ENCODE measurements at places on chromosomes 16 and 17.

DNA sequence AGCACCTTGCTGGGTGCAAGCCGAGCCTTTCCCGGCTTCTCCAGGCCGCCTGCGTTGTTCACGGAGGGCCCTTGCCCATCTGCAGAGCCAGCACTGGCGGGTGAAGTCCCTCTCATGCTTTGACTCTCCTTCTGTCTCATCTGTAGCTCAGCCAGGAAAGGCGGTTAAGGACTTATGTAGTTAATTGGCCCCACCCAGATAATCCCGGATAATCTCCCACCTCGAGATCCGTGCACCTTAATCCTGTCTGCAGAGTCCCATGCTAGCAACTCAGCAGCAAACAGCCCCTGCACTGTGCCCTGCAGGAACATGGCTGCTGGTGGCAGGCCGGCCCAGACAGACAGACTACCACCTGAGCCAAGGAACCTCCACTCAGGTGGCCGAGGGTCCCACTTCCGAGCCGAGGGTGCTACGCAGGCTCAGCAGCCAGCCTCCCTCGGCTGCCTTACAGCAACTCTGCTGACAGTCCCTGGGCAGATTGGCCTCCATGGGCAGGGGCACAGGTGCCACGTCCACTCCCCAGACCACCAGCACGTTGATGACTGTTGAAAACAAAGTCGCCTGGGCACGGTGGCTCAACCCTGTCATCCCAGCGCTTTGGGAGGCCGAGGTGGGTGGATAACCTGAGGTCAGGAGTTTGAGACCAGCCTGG lies 16.9 kb downstream of the RAB40C start:
- no peak for DNase-seq

DNA sequence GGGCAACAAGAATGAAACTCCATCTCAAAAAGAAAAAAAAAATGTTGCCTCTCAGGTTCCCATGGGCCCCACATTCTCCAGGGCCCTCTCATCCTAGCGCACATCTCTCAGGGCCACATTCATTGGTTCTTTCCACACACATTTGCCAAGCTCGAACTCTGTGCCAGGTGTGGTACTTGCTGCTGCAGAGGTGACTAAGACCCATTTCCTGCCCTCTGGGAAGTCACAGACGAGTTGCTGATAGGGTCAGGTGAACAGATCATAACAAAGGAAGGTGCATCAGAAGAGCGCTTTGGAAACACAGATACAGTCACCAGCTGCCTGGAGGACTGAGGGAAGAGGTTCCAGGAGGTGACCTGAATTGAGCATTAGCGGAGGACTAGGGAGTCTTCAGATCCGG lies 1.0 kb downstream of the GSDMA start:
- DNase-seq = no peak

DNA sequence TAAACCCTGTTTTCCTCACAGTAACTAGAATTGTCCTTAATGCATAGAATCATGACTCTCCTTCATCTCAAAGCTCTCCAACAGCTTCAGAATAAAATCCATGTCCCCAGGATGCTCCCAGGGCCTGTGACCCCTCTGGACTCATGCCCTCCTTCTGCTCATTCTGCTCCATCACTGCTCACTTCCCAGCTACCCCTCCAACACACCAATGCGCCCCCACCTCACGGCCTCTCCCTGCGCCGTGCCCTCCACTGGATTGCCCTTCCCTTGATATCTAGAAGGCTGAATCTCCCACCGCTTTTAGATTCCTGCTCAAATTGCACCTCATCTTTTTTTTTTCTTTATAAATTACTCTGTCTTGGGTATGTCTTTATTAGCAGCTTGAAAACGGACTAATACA lies 12.6 kb upstream of the TMEM220 start:
- DNase-seq = no peak

- no peak for DNase-seq
Measured at GRCh38 chr16:85249418-85250146, 137.3 kb upstream of the CIBAR2 start.

DNA sequence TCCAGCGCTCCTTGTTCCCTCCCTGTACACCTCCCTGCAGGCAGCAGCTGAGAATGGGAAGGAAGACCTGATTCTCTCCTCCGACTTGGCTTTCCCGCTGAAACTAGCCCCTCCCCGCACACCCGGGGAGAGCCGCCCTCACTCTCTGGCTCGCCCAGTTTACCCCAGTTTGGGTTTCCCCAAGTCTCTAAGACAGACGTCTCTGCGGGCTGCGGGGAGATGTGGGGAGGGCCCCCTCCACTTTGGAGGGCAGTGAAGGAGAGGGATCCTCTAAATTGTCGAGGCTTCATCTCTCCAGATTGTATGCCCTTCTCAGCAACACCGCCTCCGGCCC lies 797 bp downstream of the GRB7 start:
- no peak for DNase-seq

DNA sequence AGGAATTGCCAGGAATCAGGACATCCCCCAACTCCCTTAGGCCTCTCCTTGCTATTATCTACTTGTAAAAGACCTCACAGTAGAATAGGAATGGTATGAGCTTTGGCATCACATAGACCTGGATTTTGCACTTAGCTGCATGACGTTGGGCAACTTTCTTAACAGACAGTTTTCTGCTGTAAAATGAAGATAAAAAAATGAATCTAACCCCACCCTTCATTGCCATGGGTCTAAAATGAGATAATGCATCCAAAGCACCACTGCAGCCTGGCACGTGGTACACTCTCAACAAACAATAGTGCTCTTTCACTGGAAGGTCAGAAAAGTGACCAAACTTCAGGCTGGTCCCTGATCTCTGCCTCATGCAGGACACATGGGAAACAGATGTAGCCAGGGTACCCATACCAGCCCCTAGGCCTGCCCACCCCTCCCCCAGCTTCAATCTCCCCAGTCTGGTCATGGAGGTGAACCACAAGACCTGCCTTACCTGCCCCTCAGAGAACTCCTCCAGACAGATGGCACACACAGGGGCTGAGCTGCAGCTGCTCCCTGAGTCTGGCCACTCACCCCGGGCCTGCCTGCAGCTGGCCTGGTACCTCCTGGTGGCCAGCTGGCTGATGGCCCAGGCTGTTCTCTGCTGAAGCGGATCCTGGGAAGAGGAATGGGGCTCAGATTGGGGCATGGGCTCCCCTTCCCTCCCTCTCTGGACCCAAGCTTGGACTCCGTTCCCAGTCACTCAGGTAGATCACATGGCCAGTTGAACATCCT lies 8.5 kb upstream of the SUPT4H1 start:
- DNase-seq = no peak

DNA sequence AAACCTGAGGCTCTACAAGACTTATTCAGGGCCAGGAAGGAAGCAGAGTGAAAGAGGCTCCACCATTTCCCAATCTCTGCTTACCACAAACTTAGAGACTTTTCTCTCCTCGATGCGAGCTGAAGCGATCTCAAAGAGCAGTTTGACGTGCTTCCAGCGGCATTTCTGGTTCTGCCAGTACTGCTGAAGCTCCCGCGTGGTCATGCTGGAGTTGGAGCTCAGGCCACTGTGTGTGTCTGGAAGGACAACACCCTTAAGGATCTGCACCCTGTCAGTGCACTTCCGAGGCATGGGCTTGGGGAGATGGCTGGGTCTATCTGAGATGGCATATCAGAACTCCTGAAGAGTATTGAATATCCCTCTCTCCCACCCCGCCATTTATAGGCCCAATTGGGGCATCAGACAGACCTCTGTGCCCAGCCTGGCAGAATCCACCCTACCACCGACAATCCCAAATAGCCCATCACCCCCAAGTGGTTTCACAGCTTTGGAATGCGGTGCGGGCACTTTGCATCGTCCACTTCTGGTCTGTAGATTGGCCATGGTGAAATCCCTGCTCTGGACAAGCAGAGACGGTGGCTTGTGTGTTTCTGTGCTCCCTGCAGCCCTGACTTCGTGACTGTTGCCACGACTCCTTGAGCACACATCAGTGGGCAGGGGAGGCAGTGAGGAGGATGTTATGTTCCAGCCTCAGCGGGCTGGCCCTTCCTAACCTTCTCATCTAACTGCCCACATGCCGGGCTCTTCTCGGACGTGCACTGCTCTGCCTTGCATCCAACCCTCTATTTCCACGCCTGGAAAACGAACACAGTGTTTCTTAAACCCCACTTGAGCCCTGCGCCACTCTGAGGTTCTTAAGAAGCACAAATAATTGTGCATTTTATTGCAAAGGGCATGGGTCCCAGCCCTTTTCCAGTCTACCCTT lies 5.2 kb downstream of the SNX20 start:
- DNase-seq = no peak

- DNase-seq = peak; percentile 43
Measured at GRCh38 chr17:64739316-64740058, 77.4 kb upstream of the SMURF2 start.

DNA sequence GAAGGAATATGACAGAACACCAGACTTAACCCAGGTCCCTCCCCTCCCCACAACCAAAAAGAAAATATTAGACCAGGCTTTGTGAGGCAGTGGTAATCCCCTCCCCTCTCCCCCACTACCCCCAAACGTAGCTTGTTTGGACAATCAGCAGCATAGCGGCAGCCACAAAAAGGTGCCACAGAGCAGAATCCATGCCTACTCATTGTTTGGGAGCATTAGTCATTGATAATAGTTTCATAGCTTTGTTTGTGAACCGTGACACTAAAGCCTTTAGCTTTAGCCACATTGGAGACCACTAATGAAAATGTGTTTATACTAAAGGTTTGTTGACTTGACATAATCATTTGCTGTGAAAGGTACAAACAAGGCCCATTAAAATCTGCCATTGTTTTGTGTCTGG lies 65.1 kb downstream of the NUP93 start:
- DNase-seq = no peak

GRCh38 chr17:49727380-49727779 lies 19.6 kb upstream of the SLC35B1 start:
- DNase-seq = no peak

All from fibroblast of upper back skin (primary cell).